ENCODE measurements at places on chromosomes 3 and 15.

DNA sequence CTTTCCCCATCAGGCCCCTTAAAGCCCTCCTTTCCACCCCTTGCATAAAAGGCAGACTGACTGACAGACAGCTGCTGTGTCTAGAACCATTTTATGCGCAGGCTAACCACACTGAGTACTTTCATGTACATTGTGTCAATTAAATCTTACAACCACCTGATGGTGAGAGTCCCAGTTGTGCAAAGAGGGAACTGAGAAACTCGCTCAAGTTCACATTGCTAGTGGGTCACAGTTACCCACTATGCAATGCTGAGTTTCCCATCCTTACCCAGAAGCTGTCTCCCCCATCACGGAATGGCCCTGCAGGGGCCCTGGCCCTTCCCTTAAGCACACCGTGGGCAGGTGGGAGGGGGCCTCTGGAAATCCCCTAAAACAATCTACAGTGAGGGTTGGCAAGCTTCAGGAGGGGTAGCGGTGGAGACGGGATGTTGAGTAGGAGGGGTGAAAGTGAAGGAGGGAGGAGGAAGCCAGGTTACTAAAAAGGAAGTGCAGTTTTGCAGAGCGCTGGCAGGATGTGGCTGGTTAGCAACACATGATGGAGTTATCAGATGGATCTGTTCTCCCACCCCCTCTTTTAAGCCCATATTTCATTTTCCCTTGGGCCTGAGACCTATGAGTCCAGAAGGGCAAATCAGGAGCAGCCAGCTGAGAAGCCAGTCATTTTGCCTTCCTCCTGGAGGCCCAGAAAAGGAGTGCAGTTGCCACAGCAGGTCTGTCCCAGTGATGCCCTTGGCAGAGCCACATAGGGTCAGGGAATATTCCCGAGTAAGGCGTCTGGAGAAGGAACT, 30.0 kb downstream of the STARD5 start:
- no peak for DNase-seq

- DNase-seq, result no peak
These were observed 134.6 kb downstream of the MEIS2 start for GRCh38 chr15:36965570-36966342.

DNA sequence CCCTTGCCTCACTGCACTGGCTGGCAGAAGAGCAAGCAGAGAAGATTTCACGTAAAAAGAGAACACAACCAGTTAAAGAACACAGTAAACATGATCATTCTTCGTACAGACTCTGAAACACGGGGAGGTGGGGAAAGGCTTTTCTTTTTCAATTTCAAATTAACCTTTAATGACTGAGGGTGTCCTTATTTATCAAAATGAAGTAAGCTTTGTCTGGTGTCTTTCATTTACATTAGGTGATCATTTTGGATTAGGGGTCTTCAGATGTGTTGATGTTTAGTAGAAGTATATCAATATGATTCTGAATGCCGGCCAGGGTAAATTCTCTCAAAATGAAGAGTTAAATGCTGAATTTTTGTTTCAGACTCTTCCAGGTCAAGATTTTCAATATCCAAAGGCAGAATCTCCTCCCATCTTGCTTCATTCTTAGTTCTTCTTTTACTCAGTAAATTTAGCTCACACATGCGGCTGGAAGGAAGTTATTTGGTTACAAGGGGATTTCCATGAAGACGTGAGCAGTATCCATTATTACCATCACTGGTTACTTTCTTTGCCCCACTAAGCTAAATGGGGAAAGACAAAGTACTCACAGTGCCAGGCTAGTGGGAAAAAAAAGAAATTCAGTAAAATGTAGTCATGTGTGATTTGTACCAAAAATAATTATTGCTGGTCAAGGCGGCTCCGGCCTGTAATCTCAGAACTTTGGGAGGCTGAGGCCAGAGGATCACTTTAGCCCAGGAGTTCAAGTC, 272.2 kb upstream of the NR2F2 start:
- DNase-seq, result no peak

DNA sequence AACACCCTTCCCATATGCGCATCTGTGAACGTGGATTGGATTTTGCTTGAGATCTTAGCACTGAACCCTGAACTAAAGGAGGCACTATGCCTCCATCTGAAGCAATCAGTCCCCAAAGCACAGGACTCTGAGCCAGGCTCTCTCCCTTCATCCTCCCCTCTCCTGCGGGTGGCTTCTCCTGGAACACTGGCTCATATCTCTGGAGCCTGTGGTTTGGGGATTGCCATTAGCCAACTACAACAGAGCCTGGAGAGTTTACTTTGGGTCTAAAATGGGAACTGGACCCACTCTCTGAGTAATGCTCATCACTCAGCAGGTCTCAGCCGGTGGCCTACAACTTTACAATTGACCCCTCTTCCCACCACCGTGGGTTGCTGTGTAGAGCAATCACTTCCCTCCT, 190.8 kb upstream of the HES1 start:
- DNase-seq, result no peak

- DNase-seq, result peak; percentile 54
These were observed 31.2 kb upstream of the SRGAP3 start for GRCh38 chr3:9280451-9281219.

DNA sequence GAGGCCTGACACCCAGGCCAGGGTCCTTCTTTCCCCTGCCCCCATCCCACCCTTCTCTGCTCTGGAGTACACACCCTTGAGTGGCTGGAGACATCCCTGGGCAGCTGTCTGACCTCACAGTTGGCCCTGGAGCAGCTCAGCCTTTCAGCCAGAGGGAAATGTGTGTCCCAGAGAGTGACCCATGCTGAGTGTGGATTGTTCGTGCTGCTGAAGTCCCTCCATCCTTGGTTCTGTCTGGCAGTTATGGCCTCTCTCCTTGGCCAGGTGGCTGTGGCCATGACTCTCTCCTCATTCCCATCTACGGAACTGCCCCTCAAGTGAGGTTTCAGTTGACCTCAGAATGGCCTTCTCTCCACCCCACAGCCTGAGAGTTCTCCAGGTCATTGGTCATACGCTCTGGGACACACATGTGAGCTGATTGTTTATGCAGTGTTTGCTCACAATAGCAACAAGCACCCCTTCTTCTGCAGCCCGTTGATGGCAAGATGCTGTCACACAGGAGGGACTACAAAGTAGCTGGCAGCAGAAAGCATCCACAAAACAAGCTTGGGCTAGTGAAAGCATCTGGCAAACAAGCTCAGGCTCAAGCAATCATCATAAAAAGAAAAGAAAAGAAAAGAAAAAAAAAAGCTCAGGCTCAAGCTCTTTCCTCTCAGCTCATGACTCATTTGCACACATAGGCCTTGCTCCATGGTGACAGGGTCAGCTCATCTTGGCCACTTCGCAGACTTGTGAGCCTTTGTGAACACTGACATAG, 55.3 kb upstream of the ITGA11 start:
- DNase-seq, result no peak

DNA sequence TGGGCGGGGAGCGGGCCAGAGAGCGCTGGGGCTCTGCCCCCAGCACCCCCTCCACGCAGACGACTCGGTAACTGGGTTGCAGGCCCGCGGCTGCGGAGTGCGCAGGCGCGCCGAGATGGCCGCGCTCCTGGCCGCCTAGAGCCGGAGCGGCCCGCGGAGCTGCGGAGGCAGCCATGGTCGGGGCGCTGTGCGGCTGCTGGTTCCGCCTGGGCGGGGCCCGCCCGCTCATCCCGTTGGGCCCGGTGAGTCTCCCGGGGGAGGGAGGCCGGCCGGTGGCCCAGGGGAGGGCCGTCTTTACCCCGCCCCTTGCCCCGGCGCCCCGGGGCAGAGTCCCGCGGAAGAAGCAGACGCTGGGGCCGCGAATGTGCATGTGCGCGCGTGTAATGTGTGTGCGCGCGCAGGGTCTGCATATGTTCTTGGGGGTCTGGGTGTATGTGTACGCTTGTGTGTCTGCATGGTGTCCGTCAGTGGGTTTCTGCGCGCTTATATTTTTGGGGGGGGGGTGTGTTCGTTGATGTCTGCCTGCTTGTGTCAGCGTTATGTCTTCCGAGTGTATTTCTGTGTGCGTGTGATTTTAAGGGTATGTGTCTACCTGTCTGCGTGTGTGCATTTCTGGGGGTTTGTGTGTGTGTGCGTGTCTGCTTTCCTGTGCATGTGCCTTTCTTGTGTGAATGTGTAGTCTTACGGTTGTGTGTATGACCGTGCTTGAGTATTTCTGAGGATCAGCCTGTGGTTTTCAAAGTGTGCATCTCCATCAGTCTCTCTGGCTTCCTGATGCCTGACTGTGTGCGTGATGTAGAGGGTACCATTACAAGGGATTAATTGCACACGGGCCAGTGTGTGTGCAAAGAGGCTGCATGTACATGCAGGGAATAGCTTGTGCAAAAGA, at the start of gene ABHD14A:
TSS of gene ABHD14A (plus strand) at position 102 of the 889 bp plus-strand sequence. CDS start at position 174, 72 bp downstream.
- peak; percentile 75 for DNase-seq

- no peak for DNase-seq
These were observed 9.2 kb downstream of the THBS1 start for GRCh38 chr15:39589815-39590644.

GRCh38 chr3:132134611-132135010, 99.8 kb upstream of the CPNE4 start:
- DNase-seq, result no peak

GRCh38 chr3:146625186-146625775, 20.1 kb upstream of the PLSCR5 start:
- DNase-seq, result no peak
